ENCODE measurements at places on chromosomes 7 and 10.

DNA sequence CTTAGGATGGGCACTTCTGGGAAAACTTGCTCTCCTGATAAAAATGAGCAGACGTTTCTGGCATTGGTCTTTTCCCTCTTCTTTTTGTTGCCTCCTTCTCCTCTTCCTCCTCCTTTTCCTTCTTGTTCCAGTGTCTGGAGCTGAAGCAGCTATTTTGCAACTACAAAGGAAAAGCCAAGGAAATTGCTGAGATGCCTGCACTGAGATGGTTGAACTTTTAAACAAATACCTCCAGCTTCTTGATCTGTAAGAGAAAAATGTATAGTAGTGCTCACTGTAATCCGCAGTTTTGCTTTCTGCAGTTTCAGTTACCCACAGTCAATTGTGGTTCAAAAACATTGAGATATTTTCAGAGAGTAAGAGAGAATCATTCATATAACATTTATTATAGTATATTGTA, 7.5 kb upstream of the SND1 start:
- no peak for DNase-seq

- DNase-seq: no peak
Measured at GRCh38 chr10:77452952-77453564, 184.6 kb downstream of the KCNMA1 start.

DNA sequence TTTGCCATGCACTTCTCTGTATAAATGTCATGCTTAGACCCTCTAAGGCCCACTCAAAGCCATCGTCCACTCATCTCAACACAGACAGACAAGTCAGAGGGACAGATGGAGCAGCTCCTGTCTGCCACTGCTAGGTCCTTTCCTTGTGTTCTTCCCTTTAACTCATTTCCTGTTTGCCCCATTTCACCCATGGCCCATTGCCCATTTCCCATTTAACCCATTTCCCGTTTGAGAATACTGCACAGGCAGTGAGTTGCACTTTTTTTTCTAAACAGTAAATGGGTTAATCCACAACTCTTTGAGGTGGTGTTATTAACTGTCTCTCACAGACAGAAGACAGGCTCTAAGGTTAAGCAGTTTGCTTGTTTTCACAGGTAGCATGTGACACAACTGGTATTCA, 179.3 kb downstream of the NPSR1 start:
- no peak for DNase-seq

- no peak for DNase-seq
Measured at GRCh38 chr10:66321723-66322665, 603.8 kb upstream of the LRRTM3 start.

- DNase-seq: no peak
Measured at GRCh38 chr7:22387583-22387982, 30.6 kb upstream of the RAPGEF5 start.

GRCh38 chr7:30893357-30893756, 18.3 kb upstream of the AQP1 start:
- no peak for DNase-seq

- DNase-seq: no peak
Measured at GRCh38 chr7:144812379-144813283, 23.2 kb downstream of the TPK1 start.

DNA sequence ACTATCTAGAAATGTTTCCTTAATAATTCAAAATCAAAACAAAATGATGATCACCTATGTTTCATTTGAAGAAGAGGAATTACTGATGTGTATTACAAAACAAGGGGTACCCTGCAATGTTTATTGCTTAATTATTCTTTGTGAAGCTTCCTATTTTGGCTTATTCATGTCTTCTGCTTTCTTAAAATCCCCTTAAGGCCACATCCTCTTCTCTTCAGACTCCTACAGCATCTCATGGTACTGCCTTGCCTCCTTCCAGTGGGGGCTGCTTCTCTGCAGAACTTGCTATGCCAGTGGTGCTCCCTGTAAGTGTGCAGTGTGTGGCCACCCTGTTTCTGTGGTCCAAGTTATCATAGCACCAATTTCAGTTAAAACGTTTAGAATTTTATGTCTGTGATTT, 35.0 kb downstream of the CCDC146 start:
- peak; percentile 72 for DNase-seq

DNA sequence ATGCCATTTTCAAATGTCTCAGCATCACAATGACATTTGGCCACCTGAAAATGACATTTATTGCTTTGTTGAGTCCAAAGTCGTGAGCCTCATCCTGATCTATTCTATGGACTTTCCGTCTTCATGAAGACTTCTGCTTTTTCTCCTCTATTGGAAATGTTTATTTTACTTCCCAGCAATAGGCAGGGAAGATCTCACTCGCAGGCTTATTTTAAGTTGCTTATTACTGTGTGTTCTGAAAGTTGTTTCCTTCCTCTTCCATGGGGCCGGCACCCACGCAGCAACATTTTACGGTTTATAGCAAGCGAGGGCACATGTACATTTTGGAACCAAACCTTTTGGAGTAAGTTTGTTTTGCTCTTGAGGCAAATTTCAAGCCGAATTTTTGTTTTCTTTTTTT, 221.0 kb upstream of the KLF6 start:
- no peak for DNase-seq

DNA sequence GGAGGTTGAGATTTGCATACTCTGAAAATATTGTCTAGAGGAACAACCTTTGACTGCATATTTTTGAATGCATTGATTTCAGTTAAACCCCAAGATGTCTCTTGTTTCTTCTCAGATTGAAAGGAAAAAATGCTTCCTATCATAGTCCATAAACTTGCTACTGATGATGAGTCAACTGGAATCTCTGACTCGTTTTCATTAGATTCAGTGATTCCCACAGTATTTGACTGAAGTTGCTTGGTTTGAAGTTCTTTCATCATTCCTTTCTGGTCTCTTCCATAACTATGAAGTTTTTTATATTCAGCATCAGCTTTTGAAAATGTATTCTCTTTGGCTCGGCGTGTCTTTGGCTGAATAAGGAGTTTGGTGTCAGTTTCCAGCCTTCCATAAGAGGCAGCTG, 10.7 kb downstream of the PEX1 start:
- no peak for DNase-seq

GRCh38 chr10:17409170-17409733, 45.1 kb downstream of the ST8SIA6 start:
- DNase-seq: no peak

GRCh38 chr10:128443925-128444518, 317.8 kb upstream of the MKI67 start:
- no peak for DNase-seq

GRCh38 chr10:57830877-57831560, 436.7 kb downstream of the IPMK start:
- DNase-seq: no peak

GRCh38 chr10:6212806-6213205, 10.1 kb downstream of the PFKFB3 start:
- no peak for DNase-seq

- no peak for DNase-seq
Measured at GRCh38 chr10:73643362-73643761, 2.1 kb upstream of the MYOZ1 start.

GRCh38 chr7:111671927-111672326, 109.6 kb upstream of the IMMP2L start:
- no peak for DNase-seq

DNA sequence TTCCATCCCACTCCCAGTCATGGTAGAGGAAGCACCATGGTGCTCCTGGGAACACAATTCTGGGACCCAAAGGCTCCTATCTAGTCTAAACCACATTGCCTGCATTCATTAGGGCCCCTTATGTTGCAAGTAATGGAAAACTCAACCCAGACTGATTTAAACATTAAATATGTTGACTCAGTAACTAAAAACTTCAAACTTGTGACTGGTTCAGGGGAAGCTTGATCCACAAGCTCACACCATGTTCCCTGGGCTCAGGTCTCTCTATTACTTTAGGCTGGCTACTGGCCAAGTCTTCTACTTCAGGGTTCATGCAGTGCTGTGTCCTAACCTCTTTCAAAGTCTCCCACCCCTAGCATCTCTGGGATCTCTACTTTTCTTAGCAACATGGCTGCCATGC, 13.1 kb downstream of the WNT16 start:
- no peak for DNase-seq

DNA sequence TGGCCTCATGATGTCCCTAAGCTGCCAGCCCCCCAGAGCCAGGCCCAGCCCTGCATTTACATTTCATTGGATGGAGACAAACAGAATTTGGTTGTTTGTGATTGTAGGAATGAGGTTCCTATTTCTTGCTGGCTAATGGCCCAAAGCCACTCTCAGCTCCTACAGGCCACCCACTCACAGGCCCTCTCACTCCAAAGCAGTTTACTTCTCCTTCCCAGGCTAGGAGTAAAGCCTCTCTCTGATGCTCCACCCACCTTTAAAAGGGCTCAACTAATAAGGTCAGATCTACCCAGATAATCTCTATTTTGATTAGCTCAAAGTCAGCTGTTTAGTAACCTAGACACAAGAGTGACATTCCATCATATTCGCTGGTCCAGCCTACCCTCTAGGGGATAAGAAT, 11.2 kb upstream of the CUZD1 start:
- DNase-seq: no peak

DNA sequence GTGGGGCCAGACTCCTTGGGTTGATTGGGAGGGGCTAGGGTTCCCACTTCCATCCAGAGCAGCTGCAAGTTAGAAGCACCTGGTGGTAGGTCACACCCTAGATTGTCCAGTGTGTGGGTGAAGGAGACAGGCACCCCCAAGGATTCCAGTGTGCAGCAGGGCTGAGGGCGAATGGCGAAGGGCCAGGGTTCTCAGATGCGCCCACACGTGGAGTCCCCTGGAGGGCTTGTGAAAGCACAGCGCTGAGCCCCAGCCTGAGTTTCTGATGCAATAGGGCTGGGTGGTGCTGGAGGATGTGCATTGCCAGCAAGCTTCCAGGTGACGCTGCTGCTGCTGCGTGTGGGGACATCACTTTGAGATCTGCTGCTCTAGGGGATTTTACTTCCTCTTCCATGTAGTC, 25.4 kb downstream of the TBATA start:
- peak; percentile 17 for DNase-seq

- DNase-seq: no peak
Measured at GRCh38 chr7:110852156-110852940, 238.6 kb upstream of the LRRN3 start.

DNA sequence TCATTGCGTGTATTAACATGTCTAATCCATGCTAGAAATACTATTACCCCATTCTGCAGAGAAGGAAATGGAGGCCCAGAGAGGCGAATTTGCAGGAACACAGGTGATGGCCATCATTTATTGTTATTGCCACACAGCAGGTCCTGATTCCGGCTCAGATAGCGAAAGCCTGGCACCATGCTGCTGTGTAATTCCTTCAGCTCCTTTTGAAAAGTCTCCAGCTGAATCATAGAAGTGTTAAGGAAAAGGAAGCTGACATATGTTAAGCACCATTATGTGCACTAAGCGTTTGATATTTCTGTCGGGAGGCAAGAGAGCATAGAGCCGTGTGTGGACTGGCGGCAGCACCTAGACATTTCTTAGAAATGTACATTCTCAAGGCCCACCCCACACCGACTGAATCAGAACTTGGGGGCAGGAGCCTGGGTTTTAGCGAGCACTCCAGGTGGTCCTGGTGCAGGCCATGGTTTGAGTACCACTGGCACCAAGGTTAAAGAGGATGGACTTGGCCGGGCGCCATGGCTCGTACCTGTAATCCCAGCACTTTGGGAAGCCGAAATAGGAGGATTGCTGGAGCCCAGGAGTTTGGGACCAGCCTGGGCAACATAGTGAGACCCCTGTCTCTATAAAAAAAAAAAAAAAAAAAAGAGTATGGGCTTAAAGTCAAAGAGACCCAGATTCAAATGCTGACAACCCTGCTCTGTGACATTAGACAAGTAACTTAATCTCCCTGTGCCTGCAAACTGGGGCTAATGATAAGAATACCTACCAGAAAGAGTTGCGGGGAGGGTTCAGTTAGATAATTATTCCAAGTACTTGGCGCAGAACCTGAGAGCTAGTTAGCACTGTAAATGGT, 52.2 kb downstream of the UNC5B start:
- DNase-seq: no peak

- no peak for DNase-seq
Measured at GRCh38 chr7:30908681-30909080, 3.0 kb upstream of the AQP1 start.

GRCh38 chr7:113143486-113144257, 25.3 kb upstream of the SMIM30 start:
- no peak for DNase-seq

DNA sequence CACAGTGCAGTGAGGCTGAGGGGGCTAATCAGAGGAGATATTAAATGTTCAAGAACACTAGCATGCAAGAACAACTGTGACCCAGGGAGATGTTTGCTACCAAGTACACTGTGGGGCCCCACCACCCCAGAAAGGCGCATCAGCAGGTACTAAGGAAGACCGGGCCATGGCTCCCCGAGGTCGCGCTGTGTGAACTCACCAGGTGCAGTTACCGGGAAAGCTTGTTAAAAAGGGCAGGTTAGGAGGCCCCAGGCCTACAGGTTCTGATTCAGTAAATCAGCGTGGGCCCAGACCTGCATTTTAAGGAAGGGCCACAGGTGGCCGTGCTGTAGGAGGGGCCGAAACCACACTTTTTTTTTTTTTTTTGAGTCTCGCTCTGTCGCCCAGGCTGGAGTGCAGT, 54.6 kb downstream of the TMEM209 start:
- DNase-seq: no peak

- DNase-seq: no peak
Measured at GRCh38 chr7:27999829-28000228, 180.8 kb downstream of the JAZF1 start.

GRCh38 chr7:129146237-129146979, 1.9 kb downstream of the TSPAN33 start:
- DNase-seq: no peak

DNA sequence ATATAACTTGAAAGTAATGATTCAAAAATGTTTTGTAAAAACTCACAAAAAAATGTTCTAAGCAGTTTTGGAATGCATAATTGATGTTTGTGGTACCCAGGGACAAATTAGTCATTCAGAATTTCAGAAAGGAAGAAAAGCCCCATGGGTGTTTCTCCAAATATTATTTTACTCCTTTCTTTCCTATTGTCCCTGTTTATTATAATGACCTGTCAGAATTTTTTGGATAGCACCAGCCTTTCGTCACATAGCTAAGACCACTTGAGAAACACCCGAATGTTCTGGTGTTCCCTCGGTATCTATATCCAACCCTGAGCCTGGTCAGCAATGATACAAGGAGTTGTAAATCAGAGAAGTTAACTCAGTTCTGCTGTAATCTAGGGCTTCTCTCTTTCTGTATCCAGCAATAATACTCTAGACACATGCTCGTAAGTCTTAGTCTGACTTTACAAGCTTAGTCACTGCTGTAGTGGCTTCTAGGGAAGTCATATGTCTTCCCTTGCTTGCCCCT, 64.8 kb upstream of the MEOX2 start:
- DNase-seq: no peak

DNA sequence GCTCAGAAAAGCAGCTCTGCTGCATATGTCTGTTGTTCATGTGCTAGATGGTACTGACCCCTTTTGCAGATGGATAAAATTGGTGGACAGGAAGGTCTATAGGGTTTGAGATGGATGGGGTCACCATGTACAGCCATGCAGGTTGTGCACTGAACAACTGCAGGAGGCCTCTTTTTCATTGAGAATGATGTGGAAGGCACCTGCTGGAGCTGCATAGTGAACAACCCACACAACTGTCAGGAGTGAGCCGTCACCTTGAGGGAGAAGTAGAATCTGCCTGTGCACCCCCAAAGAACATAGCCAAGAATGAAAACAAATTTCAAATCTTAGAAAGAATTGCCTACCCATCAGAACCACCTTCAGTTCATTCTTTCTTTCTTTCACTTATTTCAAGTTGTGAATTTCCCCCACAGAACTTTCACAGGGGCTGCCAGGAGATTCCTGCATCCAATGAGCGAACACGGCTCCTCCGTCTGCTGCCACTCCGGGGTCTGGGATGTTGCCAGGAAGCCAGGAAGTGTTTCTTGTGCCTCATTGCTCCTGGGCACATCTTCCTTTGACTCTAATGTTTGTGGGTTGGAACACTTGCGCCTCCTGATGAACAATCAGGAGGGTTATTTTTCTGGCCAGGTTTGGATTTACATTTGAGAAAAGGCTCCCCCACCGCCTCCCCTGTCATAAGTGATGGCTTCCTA, 53.7 kb upstream of the DOCK1 start:
- no peak for DNase-seq

Measured in SIG-M5 (cell line).